ENCODE measurements at places on chromosomes 5 and 9.

GRCh38 chr5:127412698-127413097 is 104.7 kb upstream of the PRRC1 start:
- DNase-seq, result peak; percentile 33

DNA sequence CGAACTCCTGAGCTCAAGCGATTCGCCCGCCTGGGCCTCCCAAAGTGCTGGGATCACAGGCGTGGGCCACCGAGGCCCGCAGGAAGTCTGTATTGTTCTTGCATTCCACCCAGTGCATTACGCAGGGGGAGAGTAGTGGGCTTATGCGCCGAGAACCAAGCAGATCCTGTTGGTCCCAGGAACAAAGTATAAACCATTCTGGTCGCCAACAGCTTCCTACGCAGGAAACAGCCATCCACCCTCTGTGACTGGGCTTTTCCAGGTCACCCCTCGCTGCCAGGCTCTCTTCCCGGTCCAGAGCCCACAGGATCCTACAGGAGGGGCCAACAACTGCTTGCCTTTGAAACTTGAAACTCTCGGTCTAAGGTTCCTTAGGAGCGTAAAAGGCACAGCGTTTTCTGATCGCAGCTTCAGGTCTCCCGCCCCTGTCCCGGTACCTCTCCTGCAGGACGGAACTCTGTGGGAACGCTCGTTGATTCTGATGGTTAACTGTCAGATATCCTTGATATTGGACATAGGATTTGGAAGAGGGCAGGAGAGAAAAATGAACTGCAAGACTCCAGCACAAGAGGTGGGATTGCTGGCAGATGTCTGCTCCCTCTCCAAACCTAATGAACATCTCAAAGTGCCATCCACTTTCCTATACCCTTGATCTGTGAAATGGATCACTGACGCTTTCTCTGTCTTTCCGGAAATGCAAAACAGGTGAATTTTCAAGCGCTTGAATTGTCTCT is 4.2 kb upstream of the ANXA2R start:
- DNase-seq, result no peak

DNA sequence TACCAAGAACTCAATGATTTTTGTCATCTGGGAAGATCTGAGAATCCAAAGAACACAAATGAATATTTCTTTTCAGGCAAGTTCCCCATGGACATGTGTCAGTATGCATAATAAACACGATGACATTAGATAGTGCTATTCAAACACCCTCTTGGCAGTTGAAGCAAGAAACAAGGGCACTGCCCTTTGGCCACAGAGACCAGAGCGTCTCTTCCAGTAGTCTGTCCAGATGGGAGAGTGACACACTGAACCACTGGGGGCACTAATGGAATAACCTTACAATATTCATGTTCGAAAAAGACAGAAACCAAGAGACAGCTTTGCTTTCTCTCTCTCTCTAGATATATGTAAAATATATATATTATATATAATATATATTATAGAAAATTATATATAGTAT is 301.9 kb downstream of the CTNND2 start:
- no peak for DNase-seq

- DNase-seq, result no peak
Observed at GRCh38 chr9:8457816-8458215, 658.2 kb upstream of the DMAC1 start.

GRCh38 chr9:136705564-136705963 is 6.8 kb upstream of the DIPK1B start:
- DNase-seq, result no peak

- no peak for DNase-seq
Observed at GRCh38 chr9:1918622-1919021, 96.5 kb upstream of the SMARCA2 start.

GRCh38 chr9:93815135-93815534 is 140.0 kb downstream of the BARX1 start:
- DNase-seq, result no peak

- DNase-seq, result no peak
Observed at GRCh38 chr5:10528056-10528816, 35.6 kb upstream of the ANKRD33B start.

- no peak for DNase-seq
Observed at GRCh38 chr9:131971482-131972074, 108.1 kb downstream of the MED27 start.

DNA sequence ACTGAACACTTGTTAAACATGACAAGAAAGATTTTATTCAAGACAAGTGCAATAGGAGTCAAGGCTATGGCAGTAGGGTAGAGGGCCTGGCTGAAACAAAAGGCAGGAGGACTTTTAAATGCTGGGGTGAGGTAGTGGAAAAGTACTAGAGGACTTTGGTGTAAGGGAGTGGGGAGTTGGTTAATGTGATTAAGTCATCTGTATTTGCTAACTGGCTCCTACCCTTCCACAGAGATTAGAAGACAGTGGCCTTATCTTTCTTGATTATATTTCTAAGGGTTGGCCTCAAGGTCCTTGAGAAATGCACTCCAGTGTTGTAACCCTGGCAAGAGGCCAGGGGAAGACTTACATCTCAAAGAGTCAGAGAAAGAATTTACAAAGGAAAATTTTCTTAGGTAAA is 160.2 kb upstream of the FTMT start:
- DNase-seq, result peak; percentile 6
